ENCODE measurements at places on chromosomes 16 and 17. TPM values are rescaled to one million over a fixed set of nuclear protein-coding genes. Genes with fewer than 3 reads are reported as not detected.
A peak's percentile ranks its signal among the peaks of the same experiment; 100 is the strongest.

GRCh38 chr17:2362416-2362815 lies 25.1 kb downstream of the SGSM2 start:
- no peak for DNase-seq

DNA sequence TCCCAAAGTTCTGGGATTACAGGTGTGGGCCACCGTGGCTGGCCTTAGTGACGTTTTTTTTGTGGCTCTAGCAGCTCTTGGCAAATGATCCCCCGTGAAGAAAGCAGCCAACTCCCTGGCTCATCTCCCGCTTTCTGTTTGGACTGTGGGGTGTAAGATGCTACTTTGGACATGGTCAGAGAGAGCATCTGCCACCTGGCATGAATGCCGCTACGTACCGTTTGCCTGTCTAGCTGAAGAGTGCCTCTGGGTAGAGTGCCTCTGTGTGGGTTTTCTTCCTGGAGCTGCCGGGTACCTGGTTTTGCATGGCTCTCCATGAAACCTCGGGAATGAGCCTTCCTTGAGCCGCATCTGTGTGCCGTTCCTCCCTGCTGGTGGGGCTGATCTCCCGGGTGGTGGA lies 34.3 kb downstream of the NDEL1 start:
- DNase-seq: no peak

GRCh38 chr17:55699181-55699860 lies 23.3 kb downstream of the TMEM100 start:
- DNase-seq: no peak

DNA sequence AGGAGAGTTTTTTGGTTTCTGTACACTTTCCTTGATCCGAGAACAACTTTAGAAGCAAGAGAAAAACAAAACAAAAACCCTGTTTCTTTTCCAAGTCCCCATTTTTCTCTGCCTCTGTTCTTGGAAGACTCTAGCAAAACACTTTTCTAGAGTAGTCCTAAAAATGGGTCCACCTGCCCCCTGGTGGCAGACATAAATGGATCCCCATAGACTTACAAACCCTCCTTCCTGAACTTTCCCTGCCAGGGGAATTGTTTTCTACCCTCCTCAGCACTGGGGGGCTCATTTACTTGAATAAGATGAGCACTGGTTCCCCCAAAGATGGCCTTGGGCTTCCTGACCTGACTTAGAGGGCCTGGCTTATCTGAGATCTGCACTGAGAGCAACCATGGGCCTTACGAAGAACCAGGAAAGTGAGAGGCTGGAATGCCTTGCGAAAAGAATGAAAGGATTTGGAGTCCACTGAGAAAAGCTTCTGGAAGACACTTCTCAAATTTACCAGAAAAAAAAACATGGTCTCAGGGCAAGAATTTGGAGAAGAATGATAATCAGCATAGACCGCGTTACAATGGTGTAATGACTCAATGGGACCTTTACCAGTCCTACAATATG lies 48.0 kb upstream of the CDYL2 start:
- DNase-seq: peak; percentile 28

GRCh38 chr17:30782206-30782605 lies 42.3 kb downstream of the CRLF3 start:
- DNase-seq: peak; percentile 6

DNA sequence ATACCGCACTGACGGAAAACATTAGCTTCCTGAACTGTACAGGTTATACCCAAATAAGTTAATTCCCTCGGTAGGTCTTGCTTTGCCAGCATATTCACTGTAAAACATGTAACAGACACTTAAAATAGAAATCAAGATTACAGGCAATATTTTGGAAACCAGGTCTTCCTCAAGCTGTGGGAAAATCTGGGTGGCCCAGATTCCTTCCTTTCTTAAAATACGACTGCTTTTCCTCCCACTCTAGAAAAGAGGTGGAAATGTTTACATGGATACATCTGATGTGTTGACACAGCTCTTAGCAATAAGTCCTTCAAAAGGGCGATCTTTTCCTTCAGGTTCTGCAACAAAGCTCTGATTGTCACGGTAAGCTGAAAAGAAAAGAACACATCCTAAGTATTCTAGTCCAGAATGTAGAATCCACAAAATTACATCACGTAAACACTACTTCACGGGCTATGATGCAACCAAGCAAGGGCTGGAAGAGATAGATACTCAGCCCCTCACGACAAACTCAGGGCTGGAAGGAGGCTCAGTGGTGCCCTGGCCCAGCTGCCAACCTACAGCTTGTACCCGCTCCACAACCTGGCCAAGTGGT lies 18.4 kb downstream of the STX8 start:
- peak; percentile 13 for DNase-seq

Gene GDE1
- total RNA-seq: 62.4 TPM

Gene PMFBP1
- total RNA-seq: under 0.01 TPM

Data from IMR-90 (cell line).